ENCODE measurements at places on chromosomes 12 and 14.

DNA sequence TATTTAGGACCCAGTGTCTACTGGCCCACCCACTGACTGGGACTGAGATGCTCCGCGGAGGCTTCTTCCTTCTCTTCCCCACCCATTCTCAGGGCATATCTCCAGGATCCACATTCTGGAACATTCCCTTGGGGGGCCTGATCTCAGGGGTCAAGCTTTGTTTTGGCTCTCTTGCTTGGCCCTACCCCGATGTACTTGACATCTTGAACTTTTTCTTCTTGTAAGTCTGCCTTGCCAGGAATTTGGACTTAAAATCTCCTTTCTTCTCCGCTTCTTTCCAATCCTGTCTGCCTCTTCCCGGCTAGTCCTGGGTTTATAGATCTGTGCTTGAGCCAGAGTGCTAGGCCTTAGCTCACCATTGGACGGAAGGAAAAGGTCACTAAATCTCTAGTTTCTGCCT lies 22.1 kb downstream of the DACT1 start:
- peak; percentile 25 for DNase-seq

GRCh38 chr12:50706606-50707005 lies 57.3 kb upstream of the ATF1 start:
- DNase-seq: no peak

DNA sequence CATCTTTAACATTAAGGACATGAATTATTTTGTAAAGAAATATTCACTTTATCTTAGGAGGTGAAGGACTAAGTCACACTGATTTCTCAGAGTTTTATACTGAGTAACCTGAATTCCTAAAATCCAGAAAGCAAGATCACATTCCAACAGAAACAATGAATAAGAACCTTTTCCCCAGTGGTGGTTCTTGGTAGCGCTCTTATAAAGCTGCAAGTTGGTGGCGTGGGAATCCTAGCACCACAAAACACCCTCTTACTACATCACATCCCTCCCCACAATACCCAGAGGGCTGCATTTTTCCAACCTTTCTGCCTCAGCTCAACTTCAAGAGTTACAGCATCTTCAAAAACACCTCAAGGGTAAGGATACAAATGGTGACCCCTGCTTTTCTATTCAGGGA lies 44.0 kb upstream of the SMUG1 start:
- no peak for DNase-seq

- no peak for DNase-seq
These were observed 35.5 kb downstream of the ANO2 start for GRCh38 chr12:5909560-5909959.

- DNase-seq: no peak
These were observed 22.7 kb downstream of the BEGAIN start for GRCh38 chr14:100564512-100564911.
